Liver (tissue), 10 donors: ENCODE measurements at places on chromosomes 4 and X.

GRCh38 chrX:18406531-18407266 lies 18.7 kb upstream of the CDKL5 start:
- no peak for DNase-seq

DNA sequence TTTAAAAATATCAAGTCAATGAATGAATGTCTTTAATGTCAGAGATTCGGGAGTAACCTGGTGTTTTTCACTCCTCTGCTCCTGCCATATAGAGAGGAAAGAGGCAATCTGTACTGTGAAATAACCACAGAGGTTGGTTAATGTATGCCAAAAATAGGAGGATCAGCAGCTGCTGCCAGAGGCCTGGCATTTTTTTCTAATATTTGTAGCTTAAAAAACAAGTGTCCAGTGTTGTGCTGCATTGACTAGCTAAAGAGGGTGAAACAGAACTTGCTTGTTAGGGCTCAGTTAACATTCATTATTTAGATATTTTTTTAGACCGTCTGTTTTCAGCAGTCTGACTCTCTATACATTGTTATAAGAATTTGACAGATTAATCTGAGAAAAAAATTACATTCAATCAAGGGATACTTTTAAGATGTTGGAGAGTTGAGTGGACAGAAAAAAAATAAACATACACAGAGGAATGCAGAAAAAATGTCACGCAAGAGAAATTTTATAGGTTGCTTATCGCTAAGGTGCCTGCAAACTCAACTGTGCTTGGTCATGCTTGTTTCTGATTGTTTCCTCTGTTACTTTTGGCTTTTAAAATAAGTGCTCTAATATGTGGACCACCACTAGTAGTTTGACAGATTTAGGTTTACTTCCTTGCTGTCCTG lies 392.3 kb upstream of the GALNT7 start:
- DNase-seq, result no peak

DNA sequence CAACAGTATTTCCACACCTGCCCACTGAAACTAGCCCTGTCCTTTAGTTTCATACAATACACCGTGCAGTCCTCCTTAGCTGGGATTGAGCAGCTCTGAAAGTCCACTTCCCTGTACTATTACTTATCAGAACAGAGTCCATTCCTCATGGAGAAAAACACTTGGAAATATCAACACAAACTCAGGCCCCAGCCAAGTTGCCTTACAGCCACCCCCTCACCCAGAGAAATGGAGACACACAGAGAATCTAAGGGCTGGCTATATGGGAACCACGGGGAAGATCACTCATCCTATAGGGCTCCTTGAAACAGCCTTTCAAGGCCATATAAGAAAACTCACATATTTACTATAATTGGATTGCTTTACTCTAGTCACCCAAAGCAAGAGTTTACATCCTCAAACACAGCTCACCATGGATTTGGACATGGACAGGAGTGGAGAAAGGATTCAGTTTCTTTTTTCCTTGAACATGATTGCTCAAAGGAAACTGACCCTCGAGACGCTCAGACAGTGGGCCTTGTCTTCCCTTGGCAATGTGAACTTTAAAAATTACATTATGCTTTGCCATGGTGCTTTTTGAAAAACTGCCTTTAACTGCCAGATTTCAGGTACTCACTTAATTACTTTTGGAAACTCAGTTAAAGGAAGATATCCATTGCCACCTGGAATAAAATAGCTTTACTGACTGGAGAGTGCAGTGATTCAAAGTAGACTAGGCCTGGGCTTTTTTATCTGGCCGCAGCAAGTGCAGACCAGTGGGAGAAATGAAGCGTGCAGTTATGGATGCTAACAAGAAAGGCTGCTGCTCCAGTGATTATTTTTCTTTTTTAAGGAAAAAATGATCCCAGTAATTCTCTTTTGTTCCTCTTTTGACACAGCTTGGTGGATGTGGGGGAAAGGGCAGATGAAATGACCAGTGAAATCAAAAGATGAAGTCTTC lies 1.6 kb downstream of the SCARB2 start:
- DNase-seq, result no peak

DNA sequence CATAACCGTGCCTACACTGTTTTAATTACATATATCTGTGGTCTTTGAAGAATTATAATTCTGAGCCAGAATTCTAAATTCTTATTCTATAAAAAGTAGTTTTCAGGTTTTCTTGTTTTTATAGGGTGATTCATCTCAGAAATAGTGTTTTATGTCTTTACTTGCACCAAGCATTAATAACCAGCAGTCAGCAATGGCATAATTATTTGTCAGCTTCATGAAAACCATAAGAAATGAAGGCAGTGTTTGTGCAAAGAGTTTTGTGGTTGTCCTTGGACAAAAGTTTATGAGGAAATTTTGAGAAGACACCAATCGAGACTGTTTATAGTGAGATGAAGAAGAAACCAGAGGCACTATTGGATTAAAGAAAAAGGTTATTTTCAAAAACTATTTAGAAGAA lies 37.2 kb downstream of the EDNRA start:
- DNase-seq, result no peak

DNA sequence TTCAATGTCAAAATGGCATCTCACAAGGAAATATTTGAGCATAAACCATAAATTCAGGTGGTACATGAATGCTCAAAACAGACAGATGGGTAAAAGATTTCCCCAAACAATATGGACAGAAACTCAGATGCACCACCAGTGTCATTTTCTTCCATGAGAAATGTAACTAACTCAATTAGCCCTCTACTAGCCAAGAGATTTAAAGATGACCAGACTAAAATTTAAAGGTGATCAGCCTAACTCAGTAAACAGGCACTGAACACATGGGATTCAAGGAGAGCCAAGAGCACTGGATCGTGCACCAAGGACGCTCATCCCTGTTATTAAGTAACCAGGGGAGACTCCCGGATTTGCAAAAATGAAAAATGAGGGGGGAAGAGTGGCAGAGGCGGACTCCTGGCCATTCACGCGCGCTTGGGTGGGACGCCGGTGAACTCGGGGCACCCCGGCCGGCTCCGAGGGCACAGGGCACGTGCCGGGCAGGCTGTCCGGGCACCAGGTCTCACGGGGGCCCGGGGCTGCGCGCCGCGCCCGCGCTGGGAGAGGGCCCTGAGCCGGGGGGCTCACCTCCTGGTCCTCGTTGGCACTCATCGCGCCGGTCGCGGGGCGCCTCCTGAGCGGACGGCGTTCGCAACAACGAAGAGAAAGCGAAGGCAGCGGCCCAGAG lies 490 bp downstream of the RWDD4 start:
- DNase-seq, result peak; percentile 46
